ENCODE measurements at places on chromosomes 5 and 9.

- no peak for DNase-seq
Observed at GRCh38 chr9:4538621-4539020, 48.4 kb downstream of the SLC1A1 start.

GRCh38 chr5:62690421-62690820 lies 111.8 kb downstream of the LRRC70 start:
- no peak for DNase-seq

DNA sequence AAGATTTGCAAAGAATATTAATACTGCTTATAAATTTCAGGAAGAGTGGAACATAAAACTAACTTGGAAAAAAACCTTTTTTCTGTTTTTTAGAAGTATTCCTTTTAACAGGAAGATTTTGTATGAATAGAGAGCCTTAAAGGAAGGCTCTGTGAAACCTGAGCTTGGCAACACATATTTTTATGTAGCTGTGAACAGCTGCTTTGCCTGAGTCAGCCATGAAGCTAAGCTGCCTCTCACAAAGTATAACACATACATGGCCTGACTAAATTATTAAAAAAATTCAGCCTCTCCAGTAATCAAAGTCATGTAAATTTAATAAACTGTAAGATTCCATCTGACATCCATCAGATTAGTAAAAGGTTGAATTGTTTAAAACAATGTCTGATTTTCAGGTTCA lies 547.5 kb downstream of the ELAVL2 start:
- DNase-seq = no peak

- DNase-seq = no peak
Observed at GRCh38 chr5:13569090-13569715, 375.3 kb downstream of the DNAH5 start.

- no peak for DNase-seq
Observed at GRCh38 chr9:124770359-124771020, 621 bp downstream of the NR6A1 start.

DNA sequence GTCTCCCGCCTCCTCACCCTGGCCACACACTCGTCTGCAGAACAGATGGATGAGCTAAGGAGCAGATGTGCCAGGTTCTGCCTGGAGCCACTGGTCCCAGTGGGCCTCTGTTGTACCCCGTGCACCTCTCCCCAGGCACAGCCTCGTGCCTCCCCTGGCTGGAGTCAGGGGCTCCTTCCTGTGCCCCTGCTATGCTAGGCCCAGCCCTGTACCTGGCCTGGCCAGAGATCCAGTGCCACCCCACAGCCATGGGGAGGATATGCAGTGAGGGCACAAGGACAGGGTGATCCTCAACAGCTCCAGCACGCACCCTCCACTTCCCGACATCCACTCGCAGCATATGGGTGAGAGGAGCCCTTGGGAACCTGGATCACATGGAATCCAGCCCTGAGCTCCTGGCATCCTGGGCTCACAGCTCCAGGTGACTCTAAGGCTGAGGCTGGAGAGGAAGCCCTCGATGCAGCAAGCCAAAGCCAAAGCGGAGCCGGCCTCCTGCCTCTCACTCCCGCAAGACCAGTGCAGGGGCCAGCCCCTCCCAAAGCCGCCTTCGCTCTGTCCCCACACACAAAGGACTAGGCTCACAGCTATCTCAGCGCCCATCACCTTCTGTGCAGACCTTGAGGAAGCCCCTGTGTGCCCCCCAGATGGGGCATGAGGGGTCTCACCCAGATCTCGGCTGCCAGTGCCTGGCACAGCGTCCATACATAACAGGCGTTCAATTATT lies 23.7 kb upstream of the ADAMTS2 start:
- DNase-seq = no peak

DNA sequence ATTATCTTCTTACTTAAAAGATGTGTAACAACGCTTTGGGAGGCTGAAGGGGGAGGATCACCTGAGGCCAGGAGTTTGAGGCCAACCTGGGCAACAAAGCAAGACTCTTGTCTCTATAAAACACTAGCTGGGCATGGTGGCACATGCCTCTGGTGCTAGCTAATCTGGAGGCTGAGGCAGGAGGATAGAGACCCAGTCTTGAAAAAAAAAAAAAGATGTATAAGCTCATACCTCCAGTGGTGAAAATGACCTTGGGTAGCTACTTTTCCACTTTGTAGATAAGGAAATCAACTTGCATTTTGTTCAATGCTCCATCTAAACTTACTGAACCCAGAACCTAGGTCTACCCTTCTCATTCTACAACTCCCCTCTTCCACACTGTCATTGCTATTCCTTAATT lies 16.6 kb downstream of the ARRDC3 start:
- DNase-seq = no peak

DNA sequence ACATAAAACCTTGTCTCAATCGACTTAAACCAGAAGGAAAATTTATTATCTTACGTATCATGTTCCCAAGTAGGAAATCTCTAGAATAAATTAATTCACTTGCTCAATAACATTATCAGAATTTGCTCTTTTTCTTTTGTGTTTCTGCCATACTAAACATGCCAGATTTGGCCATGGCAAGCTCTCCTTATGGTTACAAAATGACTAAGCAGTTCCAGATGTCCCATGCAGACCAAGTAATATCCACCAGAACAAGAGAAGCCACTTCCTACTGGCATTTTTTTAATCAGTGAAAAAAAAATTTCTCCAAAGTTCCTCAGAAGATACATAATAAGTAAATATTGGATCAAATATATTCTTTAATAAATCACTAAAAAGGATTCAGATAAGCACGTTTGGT lies 25.2 kb upstream of the ADAMTS6 start:
- DNase-seq = no peak

DNA sequence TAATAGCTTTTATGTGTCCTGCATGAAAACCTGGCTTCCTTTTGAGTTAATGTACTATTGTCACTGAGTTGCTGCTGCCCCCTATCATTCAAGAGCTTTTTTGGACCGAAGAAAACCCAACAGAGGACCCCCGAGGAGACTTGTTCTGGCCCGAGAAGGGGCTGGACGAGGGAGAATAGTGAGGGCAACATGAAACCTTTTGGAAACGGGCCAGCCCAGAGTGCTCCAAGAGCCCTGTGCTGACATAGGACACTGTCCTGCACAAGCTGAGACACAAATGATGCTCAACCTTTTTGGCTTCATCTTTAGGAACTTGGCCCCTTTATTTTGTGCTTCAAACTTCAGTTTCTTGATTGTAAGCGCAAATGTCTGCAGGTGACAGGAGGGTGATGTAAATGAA lies 4.0 kb upstream of the GADD45G start:
- peak; percentile 33 for DNase-seq

GRCh38 chr9:121651295-121652020 lies at the start of gene DAB2IP:
TSS of gene DAB2IP (plus strand) at chr9:121651634. CDS start at chr9:121651776, 142 bp downstream.
- DNase-seq = no peak

DNA sequence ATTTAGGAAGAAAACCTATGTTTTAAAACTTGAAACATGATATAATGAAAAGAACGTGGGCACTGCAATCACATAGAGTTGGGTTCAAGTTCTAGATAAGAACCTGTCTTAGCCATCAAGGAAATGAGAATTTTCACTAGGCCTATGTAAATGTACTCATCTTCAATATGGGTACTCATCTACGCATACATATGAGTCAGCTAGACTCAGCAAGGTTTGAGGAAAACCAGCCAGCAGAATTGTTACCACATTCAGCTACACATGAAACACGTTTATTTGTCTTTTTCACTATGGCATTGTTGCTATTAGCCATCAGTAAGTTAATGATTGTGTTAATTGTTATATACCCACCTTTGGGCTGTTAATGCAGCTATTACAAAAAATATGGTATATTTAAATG lies 146.3 kb downstream of the CHSY3 start:
- no peak for DNase-seq

GRCh38 chr9:80085668-80086067 lies 513.9 kb downstream of the TLE4 start:
- DNase-seq = no peak

GRCh38 chr5:1445689-1446601 lies 705 bp upstream of the SLC6A3 start:
- DNase-seq = peak; percentile 49

DNA sequence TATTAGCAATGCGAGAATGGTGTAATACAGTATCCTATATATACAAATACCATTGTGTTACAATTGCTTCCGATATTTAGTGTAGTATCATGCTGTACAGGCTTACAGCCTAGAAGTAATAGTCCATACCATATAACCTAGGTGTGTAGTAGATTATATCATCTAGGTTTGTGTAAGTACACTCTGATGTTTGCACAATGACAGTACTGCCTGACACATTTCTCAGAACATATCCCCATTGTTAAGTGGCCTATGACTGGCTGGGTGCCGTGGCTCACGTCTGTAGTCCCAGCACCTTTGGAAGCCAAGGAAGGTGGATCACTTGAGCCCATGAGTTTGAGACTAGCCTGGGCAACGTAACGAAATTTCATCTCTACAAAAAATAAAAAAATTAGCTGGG lies 124.6 kb downstream of the PAM start:
- no peak for DNase-seq

GRCh38 chr9:87889065-87889881 lies 6.6 kb downstream of the SPATA31E1 start:
- DNase-seq = peak; percentile 30

DNA sequence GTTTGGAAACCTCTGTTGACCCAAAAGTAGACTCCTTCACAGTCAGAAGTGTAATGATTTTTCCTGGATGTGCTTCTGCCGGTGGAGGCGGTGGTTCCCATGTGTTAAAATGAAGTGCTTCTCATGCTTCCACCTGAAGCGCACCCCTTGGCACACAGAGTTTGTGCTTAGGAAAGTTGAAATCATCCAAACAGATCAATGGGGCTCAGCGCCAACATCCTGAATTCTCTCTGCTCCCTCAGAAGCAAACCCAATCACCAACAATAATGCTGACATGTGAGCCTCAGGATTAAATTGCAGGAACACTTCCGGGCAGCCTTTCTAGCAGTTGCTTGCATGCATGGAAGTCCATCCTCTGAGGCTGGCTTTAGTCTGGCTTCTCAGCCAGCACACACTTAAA lies 71.0 kb downstream of the MED10 start:
- DNase-seq = no peak

GRCh38 chr5:13640270-13640669 lies 304.2 kb downstream of the DNAH5 start:
- no peak for DNase-seq

DNA sequence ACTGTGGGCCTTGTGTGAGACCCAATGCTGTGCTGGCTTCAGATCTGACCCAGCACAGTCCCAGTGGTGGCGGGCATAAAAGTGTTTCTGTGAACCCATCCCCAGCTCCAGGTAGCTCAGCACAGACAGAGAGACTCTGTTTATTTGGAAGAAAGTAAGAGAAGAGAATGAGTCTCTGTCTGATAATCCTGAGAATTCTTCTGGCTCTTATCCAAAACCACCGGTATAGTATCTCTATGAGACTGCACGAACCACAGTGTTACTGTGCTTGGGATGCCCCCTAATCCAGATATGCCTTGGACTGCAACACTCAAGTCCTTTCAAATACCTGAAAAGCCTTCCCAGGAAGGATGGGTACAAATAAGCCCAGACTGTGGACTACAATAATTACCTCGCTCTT lies 1660.8 kb upstream of the ACO1 start:
- DNase-seq = no peak

- DNase-seq = no peak
Observed at GRCh38 chr5:107518616-107519015, 152.1 kb downstream of the EFNA5 start.

DNA sequence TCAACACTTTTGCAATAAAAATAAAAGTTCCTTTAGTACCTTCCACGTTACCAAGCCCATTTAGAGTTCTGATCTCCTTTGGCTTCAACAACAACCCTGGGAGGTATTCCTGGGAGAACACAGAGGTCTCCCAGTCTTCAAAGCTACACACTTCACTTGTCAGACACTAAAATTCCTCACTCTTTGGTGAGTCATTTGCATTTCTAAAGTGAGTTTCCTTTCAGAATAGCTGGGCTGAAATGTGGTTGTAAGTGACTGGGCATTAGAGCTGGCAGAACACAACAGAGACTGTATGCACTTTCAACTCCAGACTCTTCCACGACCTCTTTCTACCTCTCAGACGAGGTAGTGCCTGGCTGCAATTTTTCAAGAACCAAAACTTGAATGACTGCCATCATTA lies 11.5 kb upstream of the F2RL1 start:
- no peak for DNase-seq
